CD4-positive, alpha-beta T cell treated with Interleukin-6 for 4 hours (primary cell): ENCODE measurements at places on chromosomes 4 and X.

- DNase-seq, result no peak
Measured at GRCh38 chrX:135556055-135556454, 35.6 kb downstream of the INTS6L start.

DNA sequence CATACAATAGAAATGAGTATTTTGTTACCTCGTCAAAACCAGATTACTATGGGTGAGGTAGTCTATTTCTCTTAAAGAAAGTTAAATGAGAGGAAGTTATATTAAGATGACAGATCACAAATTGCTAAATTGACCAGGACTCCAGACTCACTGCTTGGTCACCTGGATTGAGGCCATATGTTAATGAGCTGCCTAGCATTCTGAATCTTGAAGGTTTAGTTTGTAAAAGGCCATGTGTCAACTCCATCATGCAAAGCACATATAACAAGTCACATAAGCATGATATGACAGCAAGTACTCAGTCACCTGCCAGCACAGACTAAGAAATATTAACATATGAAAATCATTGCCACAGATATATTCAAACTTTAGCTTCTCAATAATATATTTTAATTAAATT lies 72.6 kb downstream of the EPHA5 start:
- DNase-seq, result no peak

- DNase-seq, result no peak
Measured at GRCh38 chr4:105966051-105966450, 70.8 kb downstream of the NPNT start.

- DNase-seq, result no peak
Measured at GRCh38 chrX:136778916-136779315, 1.8 kb downstream of the ARHGEF6 start.

DNA sequence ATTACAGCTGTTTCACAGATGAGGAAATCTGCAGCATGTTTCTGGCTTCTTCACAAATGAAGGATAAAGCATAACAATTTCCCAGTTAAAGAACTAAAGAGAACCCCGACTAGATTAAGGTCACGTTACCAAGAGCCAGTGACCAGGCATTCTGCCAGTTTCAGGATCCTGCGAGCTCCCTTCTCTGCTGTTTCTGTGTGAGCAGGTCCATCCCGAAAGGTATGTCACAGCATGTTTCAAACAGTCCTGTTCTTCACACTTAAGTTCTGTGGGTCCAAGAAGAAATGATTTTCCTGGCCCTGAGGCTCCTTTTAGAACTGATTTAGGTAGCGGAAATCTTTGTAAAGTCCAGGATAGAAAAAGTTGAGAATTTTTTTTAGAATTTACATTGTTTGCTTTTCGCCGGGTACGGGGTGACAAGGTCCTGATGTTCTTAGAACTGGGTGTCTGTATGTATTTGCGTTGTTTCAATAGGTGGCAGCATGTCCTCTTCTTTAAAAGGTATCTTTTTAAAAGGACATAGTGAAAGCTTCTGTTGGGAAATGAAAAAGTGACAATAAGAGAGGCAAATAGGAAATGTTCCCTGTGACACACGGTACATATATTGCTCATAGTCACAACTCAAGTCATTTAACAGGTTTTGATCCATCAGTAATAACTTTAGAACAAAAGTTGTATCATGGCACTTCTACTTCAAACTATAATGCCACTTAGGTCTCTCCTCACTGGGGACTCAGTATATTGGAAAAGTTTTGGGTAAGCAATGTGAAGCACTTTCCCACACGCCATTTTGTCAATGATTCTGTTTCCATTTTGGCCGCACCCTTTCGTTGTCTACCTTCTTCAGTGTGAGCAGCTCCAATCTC lies 18.4 kb downstream of the IL21 start:
- DNase-seq, result peak; percentile 20

GRCh38 chr4:1501754-1502500 lies 95.7 kb upstream of the NKX1-1 start:
- no peak for DNase-seq

GRCh38 chr4:128582427-128582870 lies 227.1 kb upstream of the JADE1 start:
- no peak for DNase-seq

GRCh38 chrX:8679550-8679949 lies 52.4 kb downstream of the ANOS1 start:
- DNase-seq, result no peak

DNA sequence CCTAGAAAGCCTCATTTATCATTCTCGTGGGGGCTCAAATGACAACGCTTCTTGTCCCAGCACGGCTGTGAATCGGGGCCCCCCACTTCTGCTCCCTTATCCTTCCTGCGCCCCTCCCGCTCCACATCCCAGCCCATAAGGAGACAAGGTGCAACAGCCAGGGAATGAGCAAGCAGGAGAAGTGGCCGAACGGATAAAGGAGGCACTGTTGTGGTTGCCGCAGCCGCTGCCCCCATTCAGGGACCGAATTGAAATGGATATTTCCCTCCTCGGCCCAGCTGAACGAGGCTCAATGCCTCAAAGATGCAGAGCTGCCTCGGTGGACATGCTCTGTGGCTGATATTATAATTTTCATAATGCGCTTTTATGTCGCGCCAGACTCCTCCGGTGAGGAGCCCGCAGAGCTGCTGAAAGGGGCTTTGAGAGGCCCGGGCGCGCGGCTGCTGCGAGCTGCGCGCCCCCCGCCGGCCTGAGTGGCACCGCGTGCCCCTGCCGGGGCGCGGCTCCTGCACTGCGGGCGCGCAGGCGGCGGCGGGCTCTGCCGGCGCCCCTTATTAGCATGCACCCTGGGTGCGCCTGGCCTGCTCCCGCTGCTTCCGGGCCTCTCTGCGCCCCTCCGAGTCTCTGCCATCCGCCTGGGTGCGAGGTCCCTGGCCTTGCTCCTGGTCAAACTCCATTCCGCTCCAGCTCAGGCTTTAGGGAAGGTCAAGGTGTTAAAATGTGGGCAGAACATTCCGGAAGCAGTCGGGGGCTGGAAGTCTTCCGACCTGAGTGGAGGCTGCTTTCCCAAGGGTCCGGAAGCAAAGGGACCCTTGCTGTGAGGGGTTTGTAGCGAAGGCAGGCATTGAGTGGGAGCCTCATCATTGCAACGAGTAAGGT lies 68.2 kb upstream of the TMEM33 start:
- no peak for DNase-seq

DNA sequence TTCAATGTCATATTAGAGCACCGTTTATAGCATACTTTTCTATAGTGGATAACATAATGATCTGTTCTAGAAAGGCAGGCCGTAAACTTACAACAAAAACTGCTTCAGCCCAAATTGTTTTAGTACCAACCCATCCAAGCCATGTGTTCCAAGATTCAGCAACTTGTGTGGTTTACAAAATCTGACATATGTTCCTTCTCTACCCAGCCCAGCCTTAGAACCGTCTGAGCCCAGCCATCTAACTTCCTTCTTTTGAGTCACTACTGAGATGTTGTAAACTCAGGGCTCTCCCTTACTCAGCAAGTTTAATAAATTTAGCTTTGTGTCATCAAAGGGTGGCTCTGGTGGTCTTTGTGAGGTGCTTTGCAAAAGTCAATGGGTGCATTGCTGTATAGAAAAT lies 32.4 kb upstream of the REPS2 start:
- DNase-seq, result no peak
